ENCODE measurements at places on chromosomes 3 and 15. TPM values are rescaled to one million over a fixed set of nuclear protein-coding genes. Genes with fewer than 3 reads are reported as not detected.

DNA sequence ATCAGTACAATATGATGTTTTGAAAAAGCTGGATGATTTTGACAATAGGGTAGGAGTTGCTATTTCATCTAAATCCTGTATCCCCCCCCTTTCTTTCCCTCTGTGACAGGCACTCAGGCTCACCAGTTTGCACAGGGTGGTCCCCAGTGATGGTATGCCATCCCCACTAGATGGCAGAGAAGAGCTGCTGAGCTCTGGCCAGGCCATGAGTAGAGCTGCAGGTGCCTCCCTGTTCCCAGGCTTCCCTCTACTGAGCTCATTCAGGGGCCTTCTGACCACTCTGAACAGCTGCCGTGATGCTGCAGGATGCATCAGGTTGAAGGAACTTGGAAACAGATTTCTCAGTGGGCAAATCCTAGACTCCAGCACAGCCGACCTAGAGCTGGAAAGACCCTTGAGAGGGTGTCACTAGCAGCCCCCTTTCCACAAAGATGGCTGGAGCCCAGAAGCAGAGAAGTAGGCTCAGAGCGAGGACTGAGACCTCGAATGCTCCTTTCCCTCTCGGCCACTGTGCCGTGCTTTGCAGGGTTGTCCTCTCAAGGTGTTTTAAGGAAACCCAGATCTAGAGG lies 45.1 kb downstream of the EFCAB12 start:
- no peaks in the 10 kb centered on the region for H3K27me3 ChIP-seq
- no peaks in the 10 kb centered on the region for H3K4me1 ChIP-seq
- H3K27ac ChIP-seq, result no peak overlapping the region
- no peak overlapping the region for H3K4me3 ChIP-seq
- peak; percentile 13 for DNase-seq

NR2E3 gene
- not detected for total RNA-seq

COL7A1 gene
- 0.93 TPM for total RNA-seq

EPM2AIP1 gene
- total RNA-seq, result 29.5 TPM

DNA sequence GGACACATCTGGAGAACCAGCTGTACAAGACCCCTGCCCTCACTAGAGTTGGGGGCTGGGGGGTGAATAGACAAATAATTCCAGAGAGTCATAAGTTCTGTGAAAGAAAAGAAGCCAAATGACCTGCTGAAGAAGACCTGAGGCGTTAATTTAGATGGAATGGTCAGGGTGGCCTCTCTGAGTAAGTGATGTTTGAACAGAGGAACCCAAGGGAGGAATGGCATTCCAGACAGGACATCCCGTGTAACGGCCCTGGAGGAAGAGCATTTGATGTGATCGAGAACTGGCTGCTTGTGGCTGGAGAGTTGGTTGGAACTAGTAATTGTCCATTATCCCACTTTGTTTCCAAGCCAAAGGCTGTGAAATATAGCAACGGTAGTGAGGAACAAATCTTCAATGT lies 1.7 kb downstream of the NR2C2 start:
- H3K4me3 ChIP-seq, result peak overlapping the region; percentile 96
- H3K27ac ChIP-seq, result no peak overlapping the region
- H3K27me3 ChIP-seq, result no peaks in the 10 kb centered on the region

LRRC15 gene
- not detected for total RNA-seq

DNA sequence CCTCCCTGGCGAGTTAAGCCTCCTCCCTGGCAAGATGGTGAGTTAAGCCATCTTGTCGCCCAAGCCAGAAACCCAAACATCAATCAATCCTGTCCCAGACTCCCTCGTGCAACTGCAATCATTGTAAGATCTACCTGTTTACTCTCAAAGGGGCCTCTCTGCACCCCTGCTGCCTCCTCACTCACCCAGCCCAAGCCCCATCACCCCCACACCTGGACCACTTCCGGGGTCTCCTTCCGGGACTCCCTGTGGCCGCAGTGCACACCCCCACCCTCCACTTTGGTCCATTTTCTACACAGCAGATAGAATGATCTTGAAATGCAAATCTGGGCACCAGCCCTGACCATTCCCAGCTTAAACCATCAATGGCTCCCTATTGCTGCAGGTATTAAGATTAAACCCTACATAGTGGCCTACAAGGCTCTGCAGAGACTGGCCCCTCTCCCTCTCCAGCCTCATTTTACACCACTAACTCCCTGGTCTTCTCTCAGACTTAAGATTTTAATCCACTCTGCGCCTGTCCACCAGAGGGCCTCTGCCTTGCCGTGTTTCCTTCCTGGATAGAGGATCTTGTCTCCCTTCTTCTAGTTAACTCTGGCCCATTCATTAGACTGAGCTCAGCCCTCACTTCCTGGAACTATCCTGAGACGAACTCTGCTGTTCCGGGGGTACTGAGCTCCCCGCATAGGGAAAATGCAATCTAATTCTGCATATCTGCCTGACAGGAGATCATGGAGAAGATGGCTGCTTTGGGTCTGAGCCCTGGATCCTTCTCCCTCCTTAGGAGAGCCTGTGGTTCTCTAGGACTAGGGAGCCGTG lies 41.9 kb upstream of the SLC6A1 start:
- no peak overlapping the region for H3K4me3 ChIP-seq
- no peaks in the 10 kb centered on the region for H3K27me3 ChIP-seq
- no peaks in the 10 kb centered on the region for H3K4me1 ChIP-seq
- H3K36me3 ChIP-seq, result no peaks in the 10 kb centered on the region

DNA sequence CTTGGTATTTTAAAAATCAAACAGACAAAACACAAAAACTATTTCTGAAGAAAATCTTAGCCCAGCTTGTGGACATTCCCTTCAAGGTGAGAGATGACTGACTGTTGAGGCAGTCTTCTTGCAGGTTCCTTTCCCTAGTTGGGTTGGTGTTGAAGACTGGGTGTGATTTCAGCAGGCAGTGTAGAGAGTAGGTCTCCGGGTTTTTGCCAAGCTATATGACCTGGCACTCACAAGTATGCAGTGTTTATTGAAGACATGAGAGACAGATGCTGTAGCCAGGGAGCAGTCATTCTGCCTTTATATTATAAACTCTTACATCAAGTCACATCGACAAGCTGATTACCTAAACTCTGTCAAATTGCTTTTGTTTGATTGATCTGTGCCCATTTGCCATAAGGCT lies 17.5 kb downstream of the SENP8 start:
- H3K4me1 ChIP-seq, result no peaks in the 10 kb centered on the region
- DNase-seq, result no peak
- no peaks in the 10 kb centered on the region for H3K27me3 ChIP-seq
- no peaks in the 10 kb centered on the region for H3K36me3 ChIP-seq
- no peak overlapping the region for H3K27ac ChIP-seq
- H3K4me3 ChIP-seq, result no peak overlapping the region

GRCh38 chr3:183259087-183259486 lies 6.0 kb downstream of the B3GNT5 start:
- no peak for DNase-seq
- H3K4me1 ChIP-seq, result peaks cover 6% of the 10 kb centered on the region
- H3K27ac ChIP-seq, result no peak overlapping the region
- H3K36me3 ChIP-seq, result no peaks in the 10 kb centered on the region
- no peak overlapping the region for H3K4me3 ChIP-seq

DNA sequence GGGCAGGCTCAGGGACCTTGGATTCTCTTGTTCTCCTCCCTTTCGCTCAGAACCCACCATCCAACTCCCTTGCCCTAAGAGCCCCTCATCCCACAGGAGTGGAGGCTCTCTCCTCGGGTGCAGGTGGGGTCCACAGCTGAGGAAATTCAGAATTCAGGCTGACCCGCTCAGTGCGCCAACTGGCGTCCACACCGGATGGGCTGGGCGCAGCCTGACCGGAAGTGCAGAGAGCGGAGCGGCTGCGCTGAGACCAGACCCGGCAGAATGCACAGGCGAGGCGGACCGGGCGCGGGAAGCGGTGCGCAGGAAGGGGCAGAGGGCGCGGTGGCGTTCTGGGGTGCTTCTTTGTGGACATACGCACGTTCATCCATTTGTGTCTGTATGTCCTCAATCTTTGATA lies 210.4 kb upstream of the NDN start:
- no peak overlapping the region for H3K4me3 ChIP-seq
- DNase-seq, result no peak
- no peaks in the 10 kb centered on the region for H3K36me3 ChIP-seq
- H3K27me3 ChIP-seq, result no peaks in the 10 kb centered on the region
- H3K27ac ChIP-seq, result no peak overlapping the region
- no peaks in the 10 kb centered on the region for H3K4me1 ChIP-seq

DNA sequence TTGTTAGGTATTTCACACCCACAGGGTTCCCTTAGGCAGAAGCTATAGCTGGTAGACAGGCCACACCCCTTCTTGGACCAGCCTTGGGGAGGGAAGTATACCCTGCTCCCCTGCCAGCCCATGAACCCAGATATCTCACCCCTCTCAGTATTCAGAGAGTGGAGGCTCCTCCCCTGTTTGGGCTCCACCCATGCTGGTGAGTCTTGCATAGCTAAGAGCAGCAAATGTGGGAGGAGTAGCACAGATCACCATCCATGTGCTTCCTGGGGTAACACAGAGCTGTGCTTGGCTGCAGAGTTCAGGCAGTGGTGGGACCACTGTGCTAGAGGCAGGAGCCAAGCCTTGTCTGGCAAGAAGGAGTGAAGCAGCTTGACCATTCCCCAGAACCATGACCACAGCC lies 427.2 kb downstream of the ZIC1 start:
- no peaks in the 10 kb centered on the region for H3K4me1 ChIP-seq
- no peak for DNase-seq
- no peaks in the 10 kb centered on the region for H3K27me3 ChIP-seq
- no peak overlapping the region for H3K27ac ChIP-seq
- H3K36me3 ChIP-seq, result no peaks in the 10 kb centered on the region
- no peak overlapping the region for H3K4me3 ChIP-seq

- H3K27ac ChIP-seq, result no peak overlapping the region
- no peaks in the 10 kb centered on the region for H3K4me1 ChIP-seq
- no peaks in the 10 kb centered on the region for H3K36me3 ChIP-seq
These were observed 32.8 kb downstream of the THSD4 start for GRCh38 chr15:71148048-71148447.

DNA sequence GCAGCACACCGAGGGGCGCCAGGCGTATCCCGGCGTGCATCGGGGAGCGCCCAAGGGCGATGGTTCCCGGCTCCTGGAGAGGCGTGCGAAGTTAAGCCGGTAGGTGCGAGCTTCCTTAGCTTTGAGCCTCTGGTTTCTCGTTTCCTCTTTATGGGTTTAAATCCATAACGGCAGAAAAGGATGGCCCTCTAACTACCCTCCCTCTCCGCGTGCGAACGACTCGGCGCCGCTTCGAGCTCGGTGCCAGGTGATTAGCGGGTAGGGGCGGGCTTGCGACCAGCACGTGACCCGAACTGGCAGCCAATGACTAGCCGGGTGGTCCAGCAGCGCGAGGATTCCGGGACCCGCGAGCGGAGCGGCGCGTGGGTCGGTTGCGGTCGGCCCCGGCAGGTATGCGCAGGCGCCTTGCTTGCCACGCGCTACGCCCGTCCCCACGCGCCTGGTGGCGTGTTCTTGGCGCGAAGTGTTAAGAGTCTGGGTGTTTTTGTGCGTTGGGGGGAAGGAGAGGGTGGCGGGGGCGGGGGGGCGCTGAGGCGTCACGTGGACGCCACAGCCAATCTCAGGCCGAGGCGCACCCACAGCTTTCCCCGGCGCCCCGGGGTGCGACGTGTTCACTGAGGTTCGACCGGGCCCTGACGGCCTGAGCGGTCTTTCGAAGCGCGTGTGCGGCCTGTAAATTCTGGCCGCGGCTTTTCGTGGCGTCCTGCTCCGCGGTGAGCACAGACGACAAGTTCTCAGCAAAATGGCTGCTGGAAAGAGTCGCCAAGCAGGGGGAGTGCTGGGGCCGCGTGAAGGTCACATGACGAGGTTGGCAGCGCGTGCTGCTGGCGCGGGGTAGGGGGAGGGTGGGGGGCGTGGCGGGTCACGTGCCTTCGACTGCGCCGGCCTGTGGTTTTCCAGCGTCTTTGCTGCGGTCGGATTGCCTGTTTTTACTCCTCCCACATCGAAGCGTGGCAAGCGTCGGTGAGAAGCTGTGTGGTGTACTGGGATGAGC lies 38.7 kb upstream of the MGA start:
- H3K36me3 ChIP-seq, result no peaks in the 10 kb centered on the region
- no peak overlapping the region for H3K27ac ChIP-seq
- peak overlapping the region; percentile 64 for H3K4me3 ChIP-seq
- H3K27me3 ChIP-seq, result no peaks in the 10 kb centered on the region
- H3K4me1 ChIP-seq, result peaks cover 19% of the 10 kb centered on the region
- DNase-seq, result peak; percentile 46

- no peak overlapping the region for H3K4me3 ChIP-seq
- no peaks in the 10 kb centered on the region for H3K27me3 ChIP-seq
- no peaks in the 10 kb centered on the region for H3K36me3 ChIP-seq
- no peaks in the 10 kb centered on the region for H3K4me1 ChIP-seq
- H3K27ac ChIP-seq, result no peak overlapping the region
These were observed 335.7 kb upstream of the PPP2R3A start for GRCh38 chr3:135629701-135630408.

DNA sequence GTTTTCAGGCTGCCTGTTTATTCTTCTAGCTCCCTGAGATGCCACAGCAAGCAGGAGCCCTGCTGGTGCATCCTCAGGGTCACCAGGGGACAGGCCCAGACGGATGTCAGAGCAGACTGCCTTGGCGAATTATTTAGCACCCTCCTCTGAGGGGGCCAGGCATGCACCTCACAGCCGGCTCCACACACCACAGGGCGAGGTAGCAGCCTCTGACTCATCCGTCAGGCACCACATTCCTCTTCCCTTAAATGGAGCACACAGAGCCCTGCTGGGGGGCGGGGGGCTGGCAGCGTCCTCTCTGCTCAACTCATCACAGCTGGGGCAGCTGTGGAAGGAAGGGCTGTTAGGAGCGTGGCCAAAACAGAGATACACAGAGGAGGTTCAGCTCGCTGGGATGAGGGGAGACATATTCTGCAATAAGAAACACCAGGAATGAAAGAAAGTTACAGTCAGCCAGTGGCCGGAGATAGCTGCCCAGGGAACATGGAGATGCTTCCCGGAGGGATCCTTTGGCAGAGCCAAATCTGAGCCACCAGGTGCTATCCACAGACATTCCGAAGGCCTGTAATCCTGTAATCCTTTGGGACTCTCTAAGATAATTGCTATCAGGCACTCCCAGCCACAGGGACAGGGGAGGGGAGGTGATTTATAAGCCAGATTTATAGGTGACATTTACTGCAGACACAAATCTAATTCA lies 13.9 kb upstream of the PRICKLE2 start:
- no peak overlapping the region for H3K4me3 ChIP-seq
- H3K27me3 ChIP-seq, result no peaks in the 10 kb centered on the region
- no peak for DNase-seq
- no peaks in the 10 kb centered on the region for H3K4me1 ChIP-seq
- no peak overlapping the region for H3K27ac ChIP-seq
- no peaks in the 10 kb centered on the region for H3K36me3 ChIP-seq

Measured in CD4-positive, alpha-beta T cell (primary cell).